ENCODE measurements at places on chromosomes 3 and 15.
A peak's percentile ranks its signal among the peaks of the same experiment; 100 is the strongest.

GRCh38 chr15:87712211-87712610, 544.3 kb downstream of the NTRK3 start:
- DNase-seq, result no peak

- no peak for DNase-seq
Observed at GRCh38 chr3:81888914-81889557, 127.6 kb upstream of the GBE1 start.

DNA sequence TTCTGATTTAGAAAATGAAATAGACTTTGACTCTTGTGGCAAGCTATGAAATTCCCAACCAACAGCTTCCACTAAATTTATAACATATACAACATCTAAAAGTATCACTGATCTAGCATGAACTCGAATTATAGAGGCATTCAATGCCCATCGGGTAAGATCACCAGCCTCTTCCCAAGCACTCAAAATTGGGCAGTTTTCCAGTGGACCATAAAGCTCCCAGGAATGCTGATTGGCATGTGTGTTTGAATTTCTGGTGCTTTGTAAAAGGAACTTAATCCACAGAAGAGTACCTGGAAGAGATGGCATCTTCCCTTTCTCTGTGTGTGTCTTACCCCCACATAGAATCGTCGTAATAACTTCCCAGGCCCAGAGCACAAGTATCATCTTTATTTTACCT, 10.0 kb downstream of the LRTM1 start:
- DNase-seq, result no peak

- DNase-seq, result no peak
Observed at GRCh38 chr3:71956716-71957115, 171.8 kb upstream of the PROK2 start.

DNA sequence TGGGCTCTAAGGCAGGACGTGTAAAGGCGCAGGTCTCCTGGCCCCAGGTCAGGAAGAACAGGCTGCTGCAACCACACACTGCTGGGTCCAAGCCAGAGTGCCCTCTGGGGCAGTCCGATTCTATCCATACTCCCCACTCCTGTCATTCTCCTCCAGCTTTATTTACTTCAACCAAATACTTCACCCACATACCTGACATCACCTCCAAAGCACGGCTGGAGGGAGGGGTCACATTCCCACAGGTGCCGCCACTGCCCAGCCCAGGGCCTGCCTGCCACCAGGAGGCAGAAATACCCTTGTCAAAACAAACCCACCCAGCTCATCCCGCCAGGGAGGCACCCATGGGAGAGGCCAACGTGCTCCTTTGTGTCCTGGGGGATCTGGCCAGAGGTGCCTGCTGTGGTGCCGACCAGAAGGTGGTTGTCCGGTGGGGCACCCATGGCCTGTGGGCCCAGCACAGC, 100.4 kb downstream of the DAPK2 start:
- no peak for DNase-seq

DNA sequence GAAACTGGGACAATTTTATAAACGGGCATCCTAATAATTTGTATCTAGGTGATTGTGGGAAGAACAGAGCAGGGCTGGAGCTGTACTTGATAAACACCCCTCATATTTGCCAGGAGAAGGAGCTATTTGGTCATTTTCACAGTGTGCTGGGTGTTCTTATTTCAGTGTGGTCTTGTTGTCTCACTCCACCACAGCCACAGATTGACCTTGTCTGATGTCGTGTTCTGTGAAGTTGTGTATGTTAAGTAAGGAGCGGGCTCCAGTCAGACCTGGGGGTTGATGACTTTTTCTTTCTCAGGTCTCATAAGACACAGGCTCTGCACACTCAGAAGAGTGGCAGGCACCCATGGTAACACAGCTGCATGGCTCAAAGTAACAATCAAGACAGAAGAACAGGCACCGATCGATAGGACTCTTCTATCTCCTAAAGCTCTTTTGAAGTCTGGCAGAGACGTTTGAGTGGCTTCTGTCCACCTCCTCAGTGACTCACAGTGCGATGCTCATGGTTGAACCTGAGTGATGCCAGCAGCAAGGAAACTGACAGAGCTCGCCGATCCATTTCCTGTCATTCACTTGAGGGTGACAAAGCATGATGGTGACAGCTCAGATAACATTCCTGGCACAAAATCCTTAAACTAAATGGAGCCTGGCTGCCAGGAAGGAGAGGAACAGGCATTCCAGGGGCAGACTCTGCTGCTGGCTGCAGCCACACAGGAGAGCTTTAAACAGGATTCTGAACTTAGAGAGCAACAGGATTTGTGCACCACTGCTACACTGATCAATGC, 20.8 kb downstream of the DPH3 start:
- DNase-seq, result no peak

- DNase-seq, result peak; percentile 88
Observed at GRCh38 chr15:53072077-53072476, 281.9 kb upstream of the ONECUT1 start.

GRCh38 chr15:82040862-82041261, 5.0 kb downstream of the MEX3B start:
- DNase-seq, result no peak

DNA sequence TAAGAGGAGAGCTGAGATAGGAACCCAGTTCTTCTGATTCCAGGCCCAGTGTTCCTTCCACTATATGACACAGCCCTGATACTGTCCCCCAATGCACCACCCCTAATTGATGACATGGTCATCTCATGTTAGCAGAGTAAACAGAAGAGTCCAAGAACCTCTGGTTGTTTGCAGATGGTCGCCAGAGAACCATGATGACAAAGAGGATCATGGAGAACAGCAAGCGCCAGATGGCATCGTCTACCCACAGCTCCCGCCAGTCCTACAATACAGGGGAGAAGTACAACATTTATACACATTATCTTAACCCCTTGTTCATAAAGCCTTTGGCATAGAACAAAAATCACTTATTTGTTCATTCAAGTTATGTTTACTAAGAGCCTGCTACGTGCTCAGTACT, 18.5 kb upstream of the VPS39 start:
- no peak for DNase-seq

- no peak for DNase-seq
Observed at GRCh38 chr3:141863491-141863890, 13.0 kb upstream of the ATP1B3 start.

GRCh38 chr3:71659864-71660591, 65.2 kb downstream of the EIF4E3 start:
- no peak for DNase-seq

- no peak for DNase-seq
Observed at GRCh38 chr3:111027868-111028267, 43.7 kb upstream of the NECTIN3 start.

GRCh38 chr3:42115215-42115614, 24.1 kb downstream of the TRAK1 start:
- no peak for DNase-seq

Data from T1000 (cell line).